ENCODE measurements at places on chromosomes 16 and 17. TPM values are rescaled to one million over a fixed set of nuclear protein-coding genes. Genes with fewer than 3 reads are reported as not detected.

DNA sequence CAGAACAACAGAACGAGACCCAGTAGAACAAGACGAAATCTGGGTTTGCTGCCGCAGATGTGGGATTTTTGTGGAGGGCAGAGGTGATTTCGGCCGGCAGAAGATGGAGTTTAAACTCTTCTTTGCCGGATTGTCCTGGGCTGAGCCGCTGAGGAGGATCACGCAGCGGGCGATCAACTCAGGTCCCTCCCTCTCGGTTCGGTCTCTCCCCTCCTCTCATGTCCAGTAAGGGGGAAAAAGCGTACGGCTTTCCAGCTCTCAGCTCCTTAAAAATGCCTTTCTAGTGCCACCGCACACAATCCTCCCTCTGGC lies 2.5 kb downstream of the PHF12 start:
- no peak for DNase-seq

DNA sequence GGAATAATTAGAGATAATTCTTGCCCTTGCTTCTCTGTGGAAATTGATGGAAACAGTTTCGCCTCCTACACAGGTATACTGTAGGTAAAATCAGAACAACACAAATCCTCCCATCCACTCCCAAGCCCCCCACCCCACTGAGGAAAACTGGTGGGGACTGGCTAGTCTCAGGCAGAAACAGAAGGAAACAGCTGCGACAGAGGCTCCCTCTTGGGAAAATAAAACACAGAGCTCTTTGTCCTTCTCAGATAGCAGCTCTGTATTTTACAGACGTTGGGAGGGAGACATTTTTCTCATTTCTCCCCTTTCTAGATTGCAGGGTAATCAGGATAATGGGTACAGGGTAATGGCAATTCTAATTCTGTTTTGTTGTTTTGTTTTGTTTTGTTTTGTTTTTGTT lies 1.1 kb downstream of the SLFN13 start:
- no peak for DNase-seq

The DCAKD gene
- 48.5 TPM for total RNA-seq

GRCh38 chr17:65156185-65156834 lies 19.1 kb downstream of the RGS9 start:
- DNase-seq: no peak

DNA sequence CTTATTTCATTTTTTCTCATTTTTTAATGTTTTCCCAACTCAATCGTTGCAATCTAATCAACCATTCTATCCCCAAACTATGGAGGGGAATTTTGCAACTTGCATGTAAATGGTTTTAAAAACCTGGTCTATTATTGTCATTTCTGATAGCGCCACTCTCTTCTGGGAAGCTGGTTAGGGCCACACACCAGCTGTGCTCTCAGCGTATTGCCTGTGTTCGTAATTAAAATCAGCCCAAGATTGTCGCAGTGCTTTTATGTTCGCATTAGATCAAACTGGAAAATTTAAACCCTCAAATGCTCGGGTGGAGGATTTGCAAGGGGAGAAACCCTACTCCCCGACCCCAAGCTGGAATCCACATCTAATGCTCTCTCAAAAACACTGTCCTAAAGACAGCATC lies 123.5 kb upstream of the CACNG5 start:
- DNase-seq: no peak

- DNase-seq: peak; percentile 4
Observed at GRCh38 chr17:14803826-14804225, 461.3 kb downstream of the PMP22 start.

The NTN3 gene
- total RNA-seq: 3.3 TPM

The CACNG1 gene
- total RNA-seq: under 0.01 TPM

- no peak for DNase-seq
Observed at GRCh38 chr17:42629411-42630009, 20.0 kb downstream of the TUBG1 start.

Data from frontal cortex (tissue), 4 donors.